ENCODE measurements at places on chromosomes 7 and 10.

DNA sequence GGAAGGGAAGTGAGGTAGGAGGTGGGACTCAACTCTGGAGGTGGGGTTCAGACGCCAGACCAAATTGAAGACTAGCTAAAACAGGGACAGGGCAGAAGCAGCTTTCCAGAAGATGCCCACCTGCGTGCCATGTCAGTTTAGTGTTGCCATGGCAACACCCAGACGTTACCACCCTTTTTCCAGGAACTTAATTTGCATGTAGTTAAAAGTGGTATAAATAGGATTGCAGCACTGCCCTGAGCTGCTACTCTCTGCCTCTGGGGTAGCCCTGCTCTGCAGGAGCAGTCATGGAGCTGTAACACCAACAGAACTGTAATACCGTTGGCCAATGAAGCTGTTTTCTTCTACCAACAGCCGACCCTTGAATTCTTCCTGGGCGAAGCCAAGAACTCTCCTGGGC is 93.8 kb downstream of the PRKCQ start:
- DNase-seq, result no peak

GRCh38 chr10:70334526-70335245 is 47.7 kb downstream of the LRRC20 start:
- no peak for DNase-seq

- DNase-seq, result no peak
Measured at GRCh38 chr7:17434841-17435692, 136.6 kb downstream of the AHR start.

DNA sequence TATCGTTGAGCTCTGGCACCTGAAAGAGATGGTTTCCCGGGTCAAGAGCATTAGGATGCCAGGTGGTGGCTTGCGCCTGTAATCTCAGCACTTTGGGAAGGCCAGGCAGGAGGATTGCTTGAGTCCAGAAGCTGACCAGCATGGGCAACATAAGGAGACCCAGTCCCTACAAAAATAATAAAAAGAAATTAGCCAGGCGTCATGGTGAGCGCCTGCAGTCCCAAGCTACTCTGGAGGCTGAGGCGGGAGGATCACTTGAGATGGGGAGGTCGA is 6.1 kb upstream of the KCP start:
- DNase-seq, result no peak

DNA sequence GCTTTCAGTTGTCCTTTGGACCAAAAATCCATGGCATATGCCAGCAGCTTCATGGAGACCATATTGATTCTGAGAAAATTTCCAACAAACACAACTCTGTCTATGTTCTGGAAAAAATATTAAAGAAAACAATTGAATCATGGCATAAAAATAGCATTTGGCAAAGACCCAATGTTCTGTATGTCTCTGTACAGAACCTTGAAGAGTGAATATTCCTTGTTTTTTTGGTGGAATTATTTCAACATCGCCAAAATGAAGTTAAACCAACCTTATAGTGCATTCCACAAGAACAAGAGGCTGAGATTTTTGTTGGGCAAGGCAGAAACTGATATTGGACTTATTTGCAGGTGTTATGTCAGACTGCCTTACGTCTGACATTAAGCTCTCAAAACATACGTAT is 53.3 kb upstream of the SLC16A12 start:
- no peak for DNase-seq

GRCh38 chr7:136877990-136878389 is 9.5 kb downstream of the CHRM2 start:
- DNase-seq, result no peak

GRCh38 chr7:54255242-54255641 is 286.9 kb upstream of the VSTM2A start:
- DNase-seq, result no peak

DNA sequence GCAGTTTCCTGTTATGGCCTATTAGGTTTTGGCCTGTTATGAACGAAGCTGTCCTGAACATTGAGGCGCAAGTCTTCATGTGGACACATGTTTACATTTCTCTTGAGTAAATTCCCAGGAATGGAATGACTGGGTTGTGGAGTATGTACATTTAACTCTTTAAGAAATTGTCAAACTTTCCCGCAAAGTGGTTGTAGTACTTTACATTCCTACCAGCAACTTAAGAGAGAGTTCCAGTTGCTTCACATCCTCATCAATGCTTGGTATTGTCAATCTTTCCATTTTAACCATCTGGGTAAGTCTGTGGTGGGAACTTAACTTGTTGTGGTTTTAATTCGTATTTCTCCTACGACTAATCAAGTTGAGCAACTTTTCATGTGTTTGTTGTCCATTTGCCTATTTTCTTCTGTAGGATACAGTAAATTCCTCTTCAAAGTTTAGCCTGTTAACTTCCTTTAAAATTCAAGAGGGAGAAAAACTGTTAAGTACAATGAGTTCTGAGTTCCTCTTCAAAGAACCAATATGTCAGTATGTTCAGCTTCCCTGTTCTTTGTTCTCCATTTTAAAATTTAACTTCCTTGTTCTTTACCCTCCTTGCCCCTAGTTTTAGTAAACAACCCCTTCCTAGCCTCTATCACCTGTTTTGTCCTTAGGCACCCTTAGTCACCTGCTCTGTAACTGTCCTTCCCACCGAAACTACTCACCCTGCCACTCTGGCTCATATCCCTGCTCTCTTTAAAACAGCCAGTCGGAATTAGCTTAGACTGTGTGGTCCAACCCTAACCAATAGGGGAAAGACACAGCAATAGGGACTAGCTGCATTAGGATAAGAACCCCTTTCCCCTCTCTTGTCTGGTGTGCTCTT is 74.0 kb downstream of the FAM241B start:
- DNase-seq, result no peak

GRCh38 chr10:69459893-69460575 is 8.8 kb downstream of the TSPAN15 start:
- no peak for DNase-seq

GRCh38 chr10:97596101-97597082 is 6.9 kb downstream of the C10orf62 start:
- no peak for DNase-seq

DNA sequence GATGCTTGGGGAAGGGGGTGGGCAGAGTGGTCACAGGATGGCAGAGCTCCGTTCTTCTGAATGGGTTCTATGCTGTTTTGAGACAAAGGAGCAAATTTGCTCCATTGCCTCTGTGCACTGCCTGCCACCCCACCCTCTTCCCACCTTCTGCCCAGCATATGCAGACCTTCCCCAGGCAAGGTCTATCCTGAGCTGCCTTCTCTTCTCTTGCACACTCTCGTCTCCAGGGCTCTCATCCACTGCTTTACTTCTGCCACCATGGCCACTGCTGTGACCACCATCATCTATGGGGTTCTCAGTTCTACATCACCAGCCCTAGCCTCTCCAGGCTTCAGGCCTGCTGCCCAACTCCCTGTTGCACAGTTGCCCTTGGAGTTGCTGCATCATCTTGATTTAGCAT is 230.4 kb downstream of the TMEM178B start:
- DNase-seq, result no peak

GRCh38 chr10:51789903-51790302 is 90.5 kb upstream of the CSTF2T start:
- no peak for DNase-seq

GRCh38 chr10:54550016-54550415 is 251.0 kb downstream of the PCDH15 start:
- DNase-seq, result no peak

- no peak for DNase-seq
Measured at GRCh38 chr10:78559661-78560340, 509.0 kb upstream of the ZMIZ1 start.

DNA sequence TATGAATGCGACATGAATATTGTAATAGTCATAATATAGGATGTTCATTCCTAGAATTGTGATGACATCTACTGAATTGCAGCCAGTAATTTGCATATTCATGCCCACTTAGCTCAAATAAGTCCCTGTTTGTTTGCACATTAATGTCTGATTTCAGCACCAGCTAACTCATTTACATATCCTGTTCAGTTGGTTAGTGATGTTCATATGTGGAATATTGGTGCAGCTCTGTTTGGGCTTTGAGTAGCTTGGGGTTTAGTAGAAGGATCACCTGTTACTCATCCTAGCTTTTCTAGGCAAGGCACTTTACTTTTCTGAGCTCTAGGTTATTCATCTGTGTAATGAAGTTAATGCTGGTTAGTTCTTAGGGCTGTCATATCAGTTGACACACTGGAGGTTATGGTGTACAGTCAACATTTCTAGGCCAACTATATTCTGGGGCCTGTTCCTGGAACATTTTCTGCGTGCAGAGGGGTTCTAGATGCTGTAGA is 238.4 kb downstream of the EXOC4 start:
- no peak for DNase-seq

DNA sequence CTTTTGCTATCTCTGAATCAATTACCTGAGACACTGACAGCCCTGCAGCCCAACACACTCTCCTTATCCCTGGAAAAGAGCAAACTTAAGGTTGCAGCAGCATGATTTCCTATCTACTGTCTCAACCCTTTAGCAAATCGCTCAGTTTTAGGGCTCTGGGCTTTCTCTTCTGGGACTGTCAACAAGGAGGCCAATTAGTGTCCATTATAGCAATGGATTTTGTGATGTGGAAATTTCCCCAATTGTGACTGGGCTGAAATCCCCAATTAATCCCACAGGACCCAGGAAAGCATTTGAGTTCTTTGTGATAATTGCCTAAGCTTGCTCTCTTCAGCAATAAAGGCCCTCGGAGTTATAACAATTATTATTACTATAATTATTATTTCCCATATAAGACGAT is 197.0 kb downstream of the ZNF438 start:
- DNase-seq, result no peak

DNA sequence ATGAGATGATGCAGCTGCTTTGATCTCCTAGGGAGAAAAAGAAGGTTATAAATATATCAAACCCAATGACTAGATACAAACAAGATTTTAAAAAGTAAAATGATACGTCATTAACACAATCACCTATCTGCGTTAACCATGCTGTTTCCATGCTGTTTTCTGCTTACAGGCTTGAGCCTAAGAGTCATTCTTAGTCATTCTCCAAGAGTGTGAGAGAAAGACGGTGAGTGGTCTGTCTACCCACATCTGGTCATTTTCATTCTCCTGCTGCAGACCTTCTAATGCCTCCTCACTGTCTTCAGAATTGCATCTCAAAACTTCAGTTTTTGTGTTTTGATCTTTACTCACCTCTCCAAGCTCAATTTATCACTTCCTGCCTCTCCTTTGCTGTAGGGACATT is 98.0 kb upstream of the ELMO1 start:
- no peak for DNase-seq

GRCh38 chr10:62043421-62044021 is 142.0 kb downstream of the ARID5B start:
- DNase-seq, result no peak

- DNase-seq, result no peak
Measured at GRCh38 chr7:13093160-13093559, 405.7 kb downstream of the ARL4A start.

- no peak for DNase-seq
Measured at GRCh38 chr10:13871776-13872175, 285.0 kb downstream of the PRPF18 start.

DNA sequence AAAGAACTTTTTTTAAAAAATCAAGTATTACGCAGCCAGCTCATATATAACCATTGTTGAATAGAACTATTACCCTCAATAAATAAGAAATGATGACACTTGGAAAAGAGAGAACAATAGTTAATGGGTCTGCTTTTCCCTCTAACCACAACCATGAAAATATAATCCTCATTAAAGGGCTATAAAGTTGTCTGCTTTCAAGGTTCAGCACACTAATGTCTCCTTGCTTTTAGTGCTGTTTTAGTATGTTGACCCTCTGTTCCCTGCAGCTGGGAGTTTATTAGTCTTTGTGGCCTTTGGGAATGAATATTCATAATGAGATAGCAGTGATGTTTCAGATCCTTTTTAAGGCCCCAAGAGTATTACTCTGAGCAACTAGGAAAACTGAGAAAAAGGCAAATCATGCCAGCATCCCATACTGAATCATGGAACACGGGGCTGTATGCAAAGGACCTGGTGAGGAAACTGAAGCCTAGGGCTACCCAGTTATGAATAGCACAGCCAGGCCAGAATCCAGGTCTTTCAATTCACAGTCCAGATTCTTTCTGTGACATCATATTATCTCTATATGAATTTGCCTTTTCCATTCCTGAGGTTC is 332.0 kb upstream of the LRGUK start:
- no peak for DNase-seq

DNA sequence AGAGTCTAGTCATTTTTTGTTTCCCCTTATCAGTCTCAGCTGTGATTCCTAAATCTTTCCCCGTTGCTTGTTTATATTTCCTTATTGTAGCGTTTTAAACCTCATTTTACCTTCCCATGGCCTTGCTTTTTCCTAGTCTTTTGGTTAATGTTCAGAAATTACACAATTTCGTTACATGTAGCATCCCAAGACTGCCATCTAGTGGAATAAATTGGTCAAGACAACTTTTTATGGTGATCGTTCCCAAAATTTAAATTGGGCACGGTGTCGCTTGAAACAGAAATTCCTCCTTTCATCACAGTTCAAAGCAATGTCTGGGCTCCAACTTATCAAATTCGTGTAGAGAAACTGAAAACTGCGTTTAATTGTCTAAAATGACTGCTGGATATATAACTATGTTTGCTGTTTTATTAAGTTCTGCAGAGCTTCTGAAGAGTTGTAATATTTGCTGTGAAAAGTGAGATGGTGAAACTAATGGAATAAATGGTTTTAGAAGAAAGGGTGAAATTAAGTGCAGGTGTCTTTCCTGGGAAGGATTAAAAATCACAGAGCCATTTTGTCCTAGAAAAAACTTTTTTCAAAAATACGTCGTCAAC is 370.2 kb downstream of the PHF14 start:
- DNase-seq, result no peak

DNA sequence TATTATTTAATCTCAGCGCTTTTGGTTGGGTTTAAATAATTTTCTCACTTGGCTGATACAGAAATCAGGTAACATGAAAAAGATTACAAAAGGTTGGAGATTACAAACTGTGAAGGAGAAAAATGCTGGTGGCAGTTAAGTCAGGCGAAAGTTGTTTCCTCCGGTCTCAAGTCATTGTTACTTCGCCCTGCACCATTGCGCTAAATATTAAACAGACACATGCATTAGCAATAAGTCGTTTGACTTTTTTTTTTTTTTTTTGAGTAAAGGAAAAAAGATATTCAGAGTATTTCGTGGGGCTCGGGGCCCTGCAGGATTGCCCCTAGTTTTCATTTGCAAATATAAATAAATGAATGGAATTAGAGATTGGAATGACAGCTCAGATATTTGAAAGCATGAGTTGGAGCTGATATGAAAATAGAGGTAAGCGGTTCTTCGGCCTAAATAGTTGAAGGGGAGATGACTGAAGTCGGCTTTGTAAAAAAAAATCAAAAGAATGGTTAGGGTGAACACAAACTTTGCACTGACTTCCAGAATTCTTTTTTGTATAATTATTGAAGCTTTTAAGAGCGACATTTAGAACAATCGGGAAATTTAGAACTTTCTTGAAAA is 914 bp downstream of the SDHAF3 start:
- DNase-seq, result no peak

DNA sequence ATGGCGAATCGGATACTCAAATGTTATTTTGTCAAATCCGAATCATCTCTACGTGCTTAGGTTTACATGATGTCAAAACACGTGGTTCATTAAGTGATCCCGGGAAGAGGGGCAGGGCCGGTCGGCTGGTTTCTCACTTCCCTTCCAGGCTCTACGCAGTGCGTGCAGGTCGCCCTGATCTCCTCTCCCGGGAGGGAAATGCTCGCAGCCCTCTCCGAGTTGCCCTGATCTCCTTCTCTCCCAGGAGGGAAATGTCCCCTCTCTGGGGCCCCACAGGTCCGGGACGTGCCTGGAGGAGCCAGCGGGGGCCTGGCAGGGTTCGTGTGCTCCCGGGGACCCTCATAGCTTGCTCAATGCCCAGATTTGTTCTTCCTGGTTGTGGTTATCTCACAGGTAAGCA is 202.7 kb downstream of the DNAJB6 start:
- DNase-seq, result no peak

- DNase-seq, result peak; percentile 50
Measured at GRCh38 chr7:50264908-50265307, 39.6 kb upstream of the IKZF1 start.

Data from stimulated activated CD4-positive, alpha-beta T cell treated with anti-CD3 and anti-CD28 coated beads, Interleukin-2, amount 100 ng/mL, for 24 hours (primary cell).